ENCODE measurements at places on chromosomes 5 and 9.

- peak; percentile 6 for DNase-seq
These were observed 177.6 kb upstream of the SMARCA2 start for GRCh38 chr9:1837453-1838084.

GRCh38 chr5:113172231-113172826, 195.7 kb downstream of the DCP2 start:
- no peak for DNase-seq

GRCh38 chr9:68515326-68516017, 25.2 kb downstream of the TMEM252 start:
- DNase-seq, result no peak

DNA sequence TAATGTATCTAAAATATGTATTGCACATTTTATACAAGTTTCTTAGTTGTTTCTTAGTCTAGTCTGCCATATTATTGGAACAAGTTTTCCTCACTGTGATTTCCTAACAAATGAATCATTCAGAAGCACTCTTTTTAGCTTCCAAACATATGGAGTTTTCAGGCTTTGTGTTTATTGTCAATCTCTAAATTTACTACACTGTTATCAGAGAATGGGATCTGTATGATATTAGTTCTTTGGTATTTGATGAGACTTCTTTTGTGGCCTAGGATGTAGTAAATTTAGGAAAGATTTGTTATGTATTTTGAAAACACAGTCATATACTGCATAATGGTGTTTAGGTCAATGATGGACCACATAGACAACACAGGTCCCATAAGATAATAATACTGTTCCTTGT, 25.7 kb downstream of the SREK1IP1 start:
- peak; percentile 17 for DNase-seq

DNA sequence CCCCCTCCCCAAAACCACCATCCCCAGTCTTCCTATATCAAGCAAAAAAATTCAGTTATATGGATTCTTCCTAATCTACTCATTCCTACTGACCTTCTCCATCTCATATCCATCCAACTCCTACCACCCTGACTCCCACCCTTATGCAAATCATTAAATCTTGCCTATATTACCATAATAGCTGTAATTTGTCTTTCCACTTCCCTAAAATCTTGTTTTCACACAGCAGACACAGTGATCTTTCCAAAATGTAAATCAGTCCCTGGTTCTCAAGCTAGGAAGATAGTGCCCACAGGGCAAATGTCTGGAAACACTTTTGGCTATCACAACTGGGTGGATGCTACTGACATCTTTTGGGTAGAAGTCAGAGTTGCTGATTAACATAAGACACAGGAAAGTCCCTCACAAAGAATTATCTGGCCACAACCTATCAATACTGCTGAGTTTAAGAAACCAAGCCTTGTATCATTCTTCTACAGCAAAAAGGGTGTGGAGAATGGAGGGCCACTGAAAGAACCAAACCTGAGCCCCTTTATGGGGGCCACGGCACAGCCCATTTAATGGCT, 1.4 kb downstream of the SRA1 start:
- DNase-seq, result no peak

GRCh38 chr5:137250421-137250820, 248.7 kb downstream of the SPOCK1 start:
- no peak for DNase-seq

Data from GM04504 (cell line).